Thoracic aorta (tissue), 2 donors: ENCODE measurements at places on chromosomes 11 and 22. TPM values are rescaled to one million over a fixed set of nuclear protein-coding genes. Genes with fewer than 3 reads are reported as not detected.

Gene OR51G1
- not detected for total RNA-seq

Gene APLP2
- 493 TPM for total RNA-seq

Gene ROBO3
- total RNA-seq, result 5.5 TPM

Gene TRIM49
- not detected for total RNA-seq

Gene CACNA1I
- 0.14 TPM for total RNA-seq

Gene CAPRIN1
- total RNA-seq, result 184 TPM

GRCh38 chr22:32745251-32745995 lies 56.1 kb upstream of the TIMP3 start:
- no peak overlapping the region for H3K27ac ChIP-seq
- DNase-seq, result no peak
- no peak overlapping the region for H3K4me3 ChIP-seq
- H3K36me3 ChIP-seq, result no peaks in the 10 kb centered on the region
- H3K27me3 ChIP-seq, result no peaks in the 10 kb centered on the region

DNA sequence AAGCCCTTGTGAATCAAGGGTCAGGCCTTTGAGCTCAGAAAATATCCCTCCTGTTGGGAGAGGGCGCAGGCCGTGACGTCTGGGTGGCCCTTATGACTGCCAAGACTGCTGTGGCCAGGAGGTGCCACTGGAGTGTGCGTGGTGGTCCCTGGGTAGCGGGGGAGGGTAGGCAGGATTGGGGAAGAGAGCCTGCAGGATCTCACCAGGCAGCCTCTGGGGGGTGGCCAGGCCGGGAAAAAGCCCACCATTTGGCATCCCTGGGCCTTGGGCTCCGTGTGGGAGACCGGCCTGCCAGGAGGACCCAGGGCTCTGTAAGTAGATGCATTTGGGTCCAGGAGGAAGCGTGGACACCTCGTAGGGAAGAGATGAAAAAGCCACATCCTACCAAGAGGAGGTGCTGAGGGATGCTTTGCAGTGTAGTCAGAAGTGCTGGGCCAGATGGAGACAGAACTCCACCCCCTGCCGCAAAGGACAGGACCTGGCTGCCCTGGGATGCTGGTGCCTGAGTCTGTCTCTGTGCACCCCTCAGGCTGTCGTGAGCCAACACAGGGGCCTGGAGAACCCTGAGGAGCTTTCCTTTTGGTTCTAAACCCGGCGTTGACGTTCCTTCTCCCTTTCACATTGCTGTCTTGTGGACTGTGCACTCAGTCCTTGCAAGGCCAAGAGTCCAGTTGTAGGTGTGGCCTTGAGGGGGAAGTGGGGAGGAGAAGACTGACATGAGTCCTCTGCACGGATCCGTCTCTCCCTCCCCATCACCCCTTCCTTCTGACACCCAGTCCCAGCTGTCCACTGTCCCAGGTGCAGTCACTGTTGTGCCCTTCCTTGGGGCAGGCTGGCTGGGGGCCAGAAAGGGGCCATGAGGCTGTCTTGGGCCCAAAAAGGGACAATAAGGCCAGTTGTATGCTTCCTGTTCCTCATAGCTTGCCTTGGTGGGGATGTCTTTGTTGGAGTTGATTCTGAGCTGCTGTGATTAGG lies 12.7 kb upstream of the MIEF1 start:
- no peak overlapping the region for H3K4me3 ChIP-seq
- no peaks in the 10 kb centered on the region for H3K36me3 ChIP-seq
- no peak overlapping the region for H3K27ac ChIP-seq
- DNase-seq, result no peak
- H3K4me1 ChIP-seq, result no peaks in the 10 kb centered on the region

GRCh38 chr11:14554959-14555358 lies 34.8 kb upstream of the PSMA1 start:
- H3K36me3 ChIP-seq, result no peaks in the 10 kb centered on the region
- H3K27me3 ChIP-seq, result no peaks in the 10 kb centered on the region
- DNase-seq, result no peak

DNA sequence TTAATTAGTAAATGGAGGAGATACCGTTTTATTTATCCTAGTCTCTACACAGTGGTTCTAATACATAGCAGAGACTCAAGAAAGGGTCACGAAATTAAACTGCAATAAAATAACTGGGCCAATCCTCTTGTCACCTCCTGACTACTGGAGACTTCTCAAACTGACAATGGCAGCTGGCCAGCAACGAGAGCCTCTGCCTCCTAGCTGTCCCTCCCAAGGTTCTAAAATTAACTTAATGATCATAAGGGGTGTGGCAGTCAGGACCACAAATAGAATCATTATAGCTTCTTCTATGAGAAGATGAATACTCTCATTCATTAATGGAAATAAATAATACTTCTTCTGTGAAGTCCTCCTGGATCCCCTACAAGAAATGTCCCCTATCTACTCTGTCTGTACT lies 63.8 kb upstream of the APOA1 start:
- no peak for DNase-seq
- H3K36me3 ChIP-seq, result peaks cover 3% of the 10 kb centered on the region
- no peak overlapping the region for H3K4me3 ChIP-seq

DNA sequence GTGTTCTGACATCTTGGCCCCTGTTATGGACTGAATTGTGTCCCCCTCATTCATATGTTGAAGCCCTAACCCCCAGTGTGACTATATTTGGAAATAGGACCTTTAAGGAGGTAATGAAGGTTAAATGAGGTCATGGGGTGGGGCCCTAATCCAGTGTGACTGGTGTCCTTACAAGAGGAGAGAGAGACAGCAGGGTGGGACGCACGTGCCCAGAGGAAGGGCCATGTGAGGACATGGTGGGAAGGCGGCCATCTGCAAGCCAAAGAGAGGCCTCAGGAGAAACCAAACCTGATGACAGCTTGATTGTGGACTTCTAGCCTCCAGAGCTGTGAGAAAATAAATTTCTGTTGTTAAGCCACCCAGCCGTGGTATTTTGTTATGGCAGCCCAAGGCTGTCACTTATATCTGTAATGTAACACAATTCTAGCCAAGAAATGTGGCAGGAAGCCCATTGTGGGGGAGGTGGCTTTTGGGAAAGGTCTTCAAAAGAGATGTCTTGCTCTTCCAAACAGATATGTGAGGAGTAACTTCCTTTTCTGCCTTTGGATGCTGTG lies 23.7 kb downstream of the SLC22A6 start:
- H3K27ac ChIP-seq, result no peak overlapping the region
- no peak for DNase-seq
- no peak overlapping the region for H3K4me3 ChIP-seq
- no peaks in the 10 kb centered on the region for H3K27me3 ChIP-seq

DNA sequence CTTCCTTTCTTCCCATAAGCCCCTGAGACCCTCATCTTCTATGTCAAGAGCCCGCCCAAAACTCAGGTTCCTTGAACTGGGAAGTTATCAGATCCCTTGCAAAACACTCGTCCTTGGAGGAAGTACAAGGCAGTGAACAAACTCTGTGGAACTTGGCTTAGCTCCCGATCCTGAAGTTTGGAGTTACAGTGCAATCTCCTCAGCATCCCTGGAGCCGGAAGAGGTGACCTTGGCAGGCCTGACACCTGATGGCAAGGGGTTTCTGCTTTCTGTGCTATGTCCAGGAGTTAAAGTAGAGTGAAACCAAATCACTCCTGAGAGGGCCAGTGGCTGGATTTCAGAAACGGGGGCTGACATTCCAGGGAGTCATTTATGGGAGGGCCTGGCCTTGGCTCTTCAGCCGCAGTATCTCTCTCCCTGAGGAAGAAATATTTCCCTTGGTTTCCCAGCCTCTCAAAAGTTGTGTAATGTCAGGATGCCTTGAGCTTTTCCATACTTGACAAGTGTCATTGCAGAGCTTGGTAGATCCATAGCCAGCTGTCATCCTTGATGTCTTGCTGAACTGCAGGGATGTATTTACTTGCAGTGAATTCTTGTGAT lies 1.9 kb upstream of the GRAMD1B start:
- no peak overlapping the region for H3K4me3 ChIP-seq
- DNase-seq, result no peak
- H3K4me1 ChIP-seq, result no peaks in the 10 kb centered on the region
- H3K27ac ChIP-seq, result no peak overlapping the region

GRCh38 chr22:44536411-44536810 lies 38.4 kb upstream of the RTL6 start:
- no peaks in the 10 kb centered on the region for H3K36me3 ChIP-seq
- H3K4me1 ChIP-seq, result no peaks in the 10 kb centered on the region
- no peak for DNase-seq
- H3K4me3 ChIP-seq, result no peak overlapping the region
- H3K27me3 ChIP-seq, result no peaks in the 10 kb centered on the region
